ENCODE measurements at places on chromosomes 12 and 14.

- DNase-seq: no peak
Measured at GRCh38 chr12:118436986-118437385, 60.6 kb downstream of the SUDS3 start.

DNA sequence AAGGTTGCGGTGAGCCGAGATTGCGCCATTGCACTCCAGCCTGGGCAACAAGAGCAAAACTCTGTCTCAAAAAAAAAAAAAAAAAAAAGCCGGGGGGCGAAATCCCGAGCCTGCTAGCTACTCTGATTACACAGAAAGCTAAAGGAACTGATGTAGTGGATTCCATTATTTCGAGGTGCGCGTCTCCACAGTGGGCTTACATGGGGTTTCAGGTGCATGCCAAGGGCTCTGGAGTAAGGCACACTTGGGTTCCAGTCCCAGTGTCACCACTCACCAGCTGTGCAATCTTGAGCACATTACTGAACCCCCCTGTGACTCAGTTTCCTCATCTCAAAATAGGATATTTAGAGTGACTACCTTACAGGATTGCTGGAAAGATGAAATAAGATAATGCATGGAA lies 1.7 kb upstream of the RAB15 start:
- no peak for DNase-seq

- DNase-seq: no peak
Measured at GRCh38 chr14:103196716-103197115, 73.5 kb downstream of the TNFAIP2 start.

DNA sequence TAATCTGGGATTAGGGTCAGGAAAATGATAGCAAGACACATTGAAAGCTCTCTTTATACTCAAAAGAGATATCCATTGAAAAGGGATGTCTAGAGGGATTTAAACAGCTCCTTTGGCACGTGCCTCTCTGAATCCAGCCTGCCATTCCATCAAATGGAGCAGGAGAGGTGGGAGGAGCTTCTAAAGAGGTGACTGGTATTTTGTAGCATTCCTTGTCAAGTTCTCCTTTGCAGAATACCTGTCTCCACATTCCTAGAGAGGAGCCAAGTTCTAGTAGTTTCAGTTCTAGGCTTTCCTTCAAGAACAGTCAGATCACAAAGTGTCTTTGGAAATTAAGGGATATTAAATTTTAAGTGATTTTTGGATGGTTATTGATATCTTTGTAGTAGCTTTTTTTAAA lies 25.4 kb upstream of the PLEKHD1 start:
- DNase-seq: no peak

- no peak for DNase-seq
Measured at GRCh38 chr12:75720812-75721641, 209.6 kb upstream of the KRR1 start.
